Activated T-helper 1 cell treated with Interleukin-2 at 50 U/mL for 16 hours (primary cell): ENCODE measurements at places on chromosomes 6 and 20.
A peak's percentile ranks its signal among the peaks of the same experiment; 100 is the strongest.

- no peak for DNase-seq
These were observed 18.2 kb downstream of the WRNIP1 start for GRCh38 chr6:2783188-2783963.

DNA sequence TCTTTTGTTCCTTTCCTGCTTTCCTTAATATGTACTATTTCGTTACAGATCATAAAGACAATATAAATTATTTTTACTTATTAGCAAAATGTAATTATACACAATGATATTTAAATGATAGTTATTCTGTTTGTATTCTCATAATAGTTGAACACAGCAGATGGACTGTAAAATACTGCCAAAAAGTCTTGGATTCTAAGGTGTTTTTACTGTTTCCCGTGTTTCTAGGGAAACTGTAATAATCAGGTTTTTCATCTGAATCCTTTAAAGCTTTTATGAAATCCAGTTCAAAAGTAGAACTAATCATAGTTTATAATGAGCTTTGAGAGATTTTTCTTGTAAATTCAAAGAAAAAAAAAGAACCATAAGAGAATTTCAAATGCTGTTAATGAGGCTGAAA, 148.4 kb downstream of the GRIK2 start:
- no peak for DNase-seq

- DNase-seq, result no peak
These were observed 190.3 kb downstream of the LINC00237 start for GRCh38 chr20:20915844-20916243.

- DNase-seq, result no peak
These were observed 120.6 kb downstream of the GRM4 start for GRCh38 chr6:34025112-34025807.

GRCh38 chr6:5030596-5031136, 26.8 kb upstream of the RPP40 start:
- DNase-seq, result peak; percentile 30

GRCh38 chr6:124069230-124069950, 265.7 kb downstream of the NKAIN2 start:
- no peak for DNase-seq
